Brain (organoid and tissue), 16 donors: ENCODE measurements at places on chromosomes 12 and 14.

DNA sequence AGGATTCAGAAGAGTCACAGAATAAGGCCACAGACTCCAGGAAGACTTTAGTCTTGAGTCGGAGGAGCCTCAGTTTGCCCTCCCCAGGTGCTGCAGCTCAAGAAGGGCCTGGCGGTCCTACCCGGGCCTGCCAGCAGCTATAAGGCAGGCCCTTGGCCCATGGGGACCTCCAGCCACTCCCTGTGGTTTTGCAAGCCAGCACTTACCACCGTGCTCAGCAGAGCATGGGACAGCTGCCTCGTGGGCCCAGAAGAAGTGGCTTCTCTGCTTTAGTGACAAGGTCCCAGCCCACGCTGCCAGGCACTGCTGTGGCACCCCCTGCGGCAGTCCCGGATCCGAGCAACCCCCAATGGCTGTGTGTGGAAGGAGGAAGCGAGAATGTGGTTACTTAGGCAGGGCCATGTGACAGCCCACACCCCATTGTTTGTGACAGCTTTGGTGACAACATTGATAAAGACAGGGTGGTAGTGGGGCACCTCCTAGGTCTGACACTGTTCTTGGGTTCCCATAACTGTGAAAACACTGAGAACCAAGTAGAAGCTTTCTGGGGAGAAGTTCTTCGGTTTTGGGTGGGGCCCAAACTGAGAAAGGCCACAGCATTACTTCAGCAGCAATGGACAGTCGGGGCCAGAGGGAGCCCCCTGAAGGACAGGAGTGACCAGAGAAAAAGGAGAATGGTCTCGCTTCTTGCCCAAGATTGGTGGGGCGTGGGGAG lies at the start of gene SELPLG:
TSS of gene SELPLG (minus strand) at position 361 of the 715 bp plus-strand sequence. CDS start 9,587 bp downstream, outside the sequence.
- DNase-seq = no peak

DNA sequence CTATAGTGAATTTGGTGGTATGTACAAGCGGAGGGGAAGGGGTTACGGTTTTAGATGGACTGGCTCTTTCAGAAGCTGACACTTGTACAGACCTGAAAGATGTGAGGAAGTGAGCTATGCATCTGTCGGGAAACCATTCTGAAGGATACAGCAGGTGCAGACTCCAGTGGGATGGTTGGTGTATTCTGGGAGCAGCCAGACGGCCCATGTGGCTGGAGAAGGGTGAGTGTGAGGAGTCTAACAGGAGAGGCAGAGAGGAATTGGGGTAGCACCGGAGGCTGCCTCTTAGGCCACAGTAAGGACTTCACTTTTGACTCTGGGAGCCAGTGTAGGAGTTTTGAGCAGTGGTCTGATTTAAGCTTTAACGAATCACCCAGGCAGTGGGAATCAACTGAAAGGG lies 90.7 kb downstream of the APAF1 start:
- DNase-seq = no peak

DNA sequence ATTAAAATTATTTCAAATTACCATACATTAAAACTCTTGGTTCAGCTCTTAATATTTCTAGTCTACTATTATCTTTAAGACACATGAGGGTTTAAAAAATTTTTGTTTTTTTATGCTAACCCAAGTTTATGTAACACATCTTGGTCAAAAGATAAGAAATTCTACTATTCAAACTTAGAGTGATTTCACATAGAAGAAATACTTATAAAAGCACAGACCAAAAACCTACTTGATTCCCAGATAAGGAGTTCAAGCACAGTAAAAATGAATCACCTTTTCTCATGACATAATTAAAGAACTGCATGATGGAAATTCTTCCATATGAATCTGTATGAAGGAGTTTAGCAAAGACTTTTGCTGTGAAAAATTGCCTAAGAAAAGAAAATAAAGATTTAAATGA lies 13.9 kb downstream of the PPP2R3C start:
- DNase-seq = no peak

DNA sequence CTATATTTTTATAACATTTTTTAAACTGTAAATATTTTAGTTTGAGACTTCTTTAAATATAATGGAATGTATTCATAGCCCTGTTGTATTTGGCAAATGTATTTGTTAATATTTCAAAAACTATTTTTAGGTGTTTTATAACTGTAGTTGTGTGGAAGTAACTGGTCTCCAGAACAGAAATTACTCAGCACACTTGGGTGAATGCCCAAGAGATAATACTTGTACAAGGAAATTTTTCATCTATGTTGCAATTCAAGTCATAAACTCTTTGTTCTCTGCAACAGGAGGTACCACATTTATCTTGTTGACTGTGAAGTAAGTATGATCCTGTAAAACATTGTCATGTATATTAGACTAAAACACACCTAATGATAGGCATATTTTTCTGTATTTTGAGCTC lies 72.8 kb downstream of the SLCO1B3 start:
- DNase-seq = no peak

- DNase-seq = no peak
Observed at GRCh38 chr12:31119192-31119802, 45.6 kb downstream of the DDX11 start.

- no peak for DNase-seq
Observed at GRCh38 chr12:62258941-62259630, 1.1 kb upstream of the USP15 start.

DNA sequence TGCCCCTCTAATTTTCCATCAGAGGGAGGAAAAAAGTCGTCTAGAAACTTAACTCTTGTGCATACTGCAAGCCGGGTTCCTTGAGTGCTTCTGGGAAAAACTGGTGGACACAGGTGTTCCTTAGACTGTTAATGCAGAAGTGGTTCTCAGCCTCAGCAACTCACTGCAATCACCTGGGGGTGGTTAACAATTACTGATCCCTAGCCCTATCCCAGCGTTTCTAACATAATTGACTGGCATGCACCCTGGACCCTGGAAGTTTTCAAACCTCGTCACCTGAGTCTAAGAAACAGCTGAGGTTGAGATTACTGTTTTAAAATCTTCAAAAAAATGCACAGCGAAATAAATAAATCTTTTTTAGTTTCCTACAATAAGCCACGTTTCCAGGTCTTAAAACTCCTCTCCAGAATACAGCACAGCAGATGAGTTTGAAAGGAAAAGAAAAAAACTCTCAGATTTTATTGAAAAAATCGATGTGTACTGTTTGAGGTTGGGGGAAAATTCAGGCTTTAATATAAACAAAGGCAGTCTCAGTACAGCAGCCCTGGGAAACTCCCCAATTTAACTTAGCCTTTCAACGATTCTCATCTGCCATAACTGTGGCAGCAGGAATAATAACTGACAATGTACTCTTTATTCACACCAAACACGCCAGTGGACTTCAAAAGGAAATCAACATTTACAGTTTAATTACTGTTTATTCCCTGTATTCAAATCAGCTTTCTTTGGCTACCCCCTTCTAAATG lies 45.4 kb downstream of the PHLDA1 start:
- peak; percentile 18 for DNase-seq

GRCh38 chr14:36719823-36720222 lies 58.2 kb downstream of the PAX9 start:
- no peak for DNase-seq

DNA sequence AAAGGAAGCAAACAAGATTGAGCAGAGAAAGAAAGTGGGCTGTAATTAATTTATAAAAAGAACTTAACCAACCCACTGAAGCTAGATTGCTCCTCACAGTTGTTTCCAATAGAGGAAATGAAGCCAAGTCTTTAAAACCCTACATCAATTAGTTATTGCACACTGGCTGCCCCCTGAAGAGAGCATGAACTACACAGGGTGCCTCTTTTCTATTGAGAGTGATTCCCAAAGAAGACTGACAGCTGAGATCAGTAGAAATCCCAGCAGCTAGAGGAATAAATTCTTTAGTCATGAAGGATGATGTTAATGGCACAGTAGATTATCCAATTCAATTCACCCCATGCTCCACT lies 8.6 kb upstream of the USP15 start:
- DNase-seq = no peak

DNA sequence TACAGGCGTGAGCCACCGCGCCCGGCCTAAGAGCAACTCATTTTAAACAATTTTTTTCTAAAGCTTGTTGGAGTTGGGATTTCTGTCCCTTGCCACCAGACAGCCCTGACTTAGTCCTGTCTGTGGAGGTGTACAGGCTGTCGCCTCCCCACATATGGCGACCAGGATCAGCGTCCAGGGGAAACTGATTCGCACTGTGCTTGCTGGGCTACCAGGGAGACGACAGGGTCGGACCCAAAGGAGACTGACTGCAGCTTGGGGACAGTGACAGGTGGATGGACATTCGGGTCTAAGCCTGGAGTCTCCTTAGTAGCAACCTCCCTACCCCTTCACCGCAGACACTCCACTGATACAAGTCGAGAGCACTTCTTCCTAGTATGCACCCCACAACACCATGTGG lies 40.3 kb downstream of the TRAFD1 start:
- DNase-seq = no peak

GRCh38 chr12:54419088-54419887 lies at the start of gene ITGA5:
Gene ITGA5, minus strand, starts transcription at chr12:54419266. Its CDS starts 68 bp downstream, at chr12:54419198.
- DNase-seq = no peak

GRCh38 chr12:121128908-121129810 lies 3.5 kb upstream of the P2RX7 start:
- peak; percentile 16 for DNase-seq

DNA sequence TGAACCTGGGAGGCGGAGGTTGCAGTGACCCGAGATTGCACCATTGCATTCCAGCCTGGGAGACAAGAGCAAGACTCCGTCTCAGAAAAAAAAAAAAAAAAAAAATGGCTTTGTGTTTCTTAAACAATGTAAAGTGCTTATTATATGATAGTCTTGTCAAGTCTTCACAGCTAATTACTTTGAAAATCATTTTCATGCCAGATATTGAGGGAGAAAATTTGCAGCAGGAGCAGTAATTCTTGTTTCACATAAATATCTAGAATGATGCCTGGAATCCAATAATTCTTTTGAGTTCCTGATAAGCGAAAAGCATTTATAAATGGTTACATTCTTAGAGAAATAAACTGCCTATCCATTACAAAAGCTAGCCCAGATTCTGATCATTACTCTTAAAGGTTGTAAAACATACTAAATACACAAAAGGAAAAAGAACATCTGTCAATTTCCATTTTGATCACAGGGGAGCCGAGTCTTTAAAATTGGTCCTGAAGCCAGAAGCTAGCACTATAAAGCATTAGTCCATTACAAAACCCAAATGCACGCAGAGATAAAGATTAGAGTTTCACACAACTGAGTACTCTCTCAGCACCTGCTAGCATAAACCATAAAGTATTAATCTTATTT lies 50.3 kb downstream of the IFT81 start:
- DNase-seq = peak; percentile 36

GRCh38 chr12:67592228-67593011 lies 56.1 kb upstream of the DYRK2 start:
- DNase-seq = no peak

- DNase-seq = no peak
Observed at GRCh38 chr14:79583738-79584408, 627.4 kb downstream of the DIO2 start.

- no peak for DNase-seq
Observed at GRCh38 chr12:121653999-121654398, 15.5 kb downstream of the MORN3 start.
